Body of pancreas (tissue), 4 donors: ENCODE measurements at places on chromosomes 2 and 18.

DNA sequence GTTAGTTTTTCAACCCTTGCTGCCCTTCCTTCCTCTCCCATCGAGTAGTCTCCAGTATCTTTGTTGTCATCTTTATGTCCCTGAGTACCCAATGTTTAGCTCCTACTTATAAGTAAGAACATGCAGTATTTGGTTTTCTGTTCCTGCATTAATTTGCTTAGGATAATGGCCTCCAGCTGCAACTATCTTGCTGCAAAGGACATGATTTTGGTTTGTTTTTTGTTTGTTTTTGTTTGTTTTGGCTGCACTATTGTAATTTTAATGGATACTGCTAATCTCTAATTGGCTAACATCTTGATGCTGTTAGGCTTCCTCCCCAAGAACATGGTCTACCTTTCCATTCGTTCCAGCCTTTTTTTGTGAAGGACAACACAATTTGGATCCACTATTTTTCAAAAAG lies 31.2 kb upstream of the HNRNPLL start:
- no peak for DNase-seq

DNA sequence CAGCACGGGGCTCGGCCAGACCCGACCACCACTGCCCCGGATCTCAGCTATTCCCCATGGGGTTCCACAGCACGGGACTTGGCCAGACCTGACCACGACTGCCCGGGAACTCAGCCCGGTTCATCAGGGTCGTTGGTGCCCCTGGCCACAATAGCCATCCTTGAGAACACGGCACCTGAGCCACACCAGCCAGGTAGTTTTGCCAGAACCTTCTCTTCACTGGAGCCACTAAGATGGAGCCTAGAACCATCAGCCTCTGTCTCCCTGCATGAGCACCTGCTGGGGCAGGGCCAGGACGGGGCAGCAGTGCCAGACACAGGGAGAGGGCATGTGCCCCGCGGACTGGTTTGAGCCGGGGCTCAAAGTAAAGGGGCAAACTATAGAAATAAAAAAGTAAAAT lies 11.4 kb upstream of the KCNG2 start:
- DNase-seq = no peak

DNA sequence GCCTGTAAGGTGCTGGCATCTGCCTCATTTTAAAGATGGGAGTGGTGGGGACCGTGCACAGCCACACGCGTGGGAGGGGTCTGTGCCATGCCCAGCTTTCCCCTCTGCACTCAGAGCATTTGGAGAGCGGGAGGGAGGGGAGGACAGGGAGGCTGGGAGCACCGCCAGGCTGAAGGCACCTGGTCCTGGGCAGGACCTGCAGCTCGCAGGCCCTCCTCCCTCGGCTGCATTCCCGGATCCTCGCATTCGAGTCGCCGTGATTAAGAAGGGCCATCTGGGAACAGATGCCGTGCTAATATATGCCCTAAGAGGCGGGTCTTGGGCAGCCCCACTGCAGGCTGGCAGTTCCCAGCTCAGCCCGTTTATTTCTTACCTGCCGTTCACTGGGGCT lies 84.0 kb downstream of the PTGR3 start:
- DNase-seq = peak; percentile 32

DNA sequence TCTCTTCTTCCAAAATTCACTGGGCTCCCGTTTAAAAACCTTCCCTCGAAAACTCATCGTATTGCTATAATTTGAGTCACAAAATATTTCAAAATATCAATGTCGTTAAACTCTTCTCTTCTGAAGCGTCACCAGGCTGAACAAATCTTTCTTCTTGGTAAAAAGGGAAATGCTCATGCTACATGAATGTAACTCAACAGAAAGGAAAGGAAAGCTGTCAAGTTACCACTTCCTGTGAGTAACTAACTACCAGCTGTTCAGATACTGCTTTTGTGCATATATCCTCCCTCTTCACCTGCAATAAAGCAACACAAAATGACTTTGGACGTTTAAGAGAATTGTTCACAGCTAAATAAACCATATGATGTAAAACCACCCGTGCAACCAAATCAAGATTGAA lies 95.4 kb downstream of the DOCK10 start:
- no peak for DNase-seq

DNA sequence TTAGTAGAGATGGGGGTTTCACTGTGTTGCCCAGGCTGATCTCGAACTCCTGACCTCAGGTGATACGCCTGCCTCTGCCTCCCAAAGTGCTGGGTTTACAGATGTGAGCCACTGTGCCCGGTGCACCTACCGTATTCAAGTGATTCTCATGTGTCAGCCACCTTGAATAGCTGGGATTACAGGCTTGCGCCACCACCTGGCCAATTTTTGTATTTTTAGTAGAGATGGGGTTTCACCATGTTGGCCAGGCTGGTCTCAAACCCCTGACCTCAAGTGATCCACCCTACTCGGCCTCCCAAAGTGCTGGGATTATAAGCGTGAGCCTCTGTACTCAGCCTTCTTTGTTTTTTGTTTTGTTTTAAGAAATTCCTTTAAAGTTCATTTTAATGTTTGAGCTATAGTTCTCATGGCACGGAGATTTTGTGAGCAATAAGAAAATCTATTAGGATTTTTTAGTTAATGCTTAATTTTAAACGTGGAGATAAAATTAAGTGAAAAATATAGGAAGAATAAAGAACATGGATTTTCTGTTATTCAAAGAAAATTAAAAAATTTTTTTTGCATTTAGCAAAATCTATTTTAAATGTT lies 242.6 kb downstream of the PHLPP1 start:
- peak; percentile 51 for DNase-seq

GRCh38 chr2:113700186-113700841 lies 56.1 kb downstream of the SLC35F5 start:
- DNase-seq = peak; percentile 28

- DNase-seq = no peak
These were observed 113.1 kb downstream of the GCA start for GRCh38 chr2:162457046-162457445.

DNA sequence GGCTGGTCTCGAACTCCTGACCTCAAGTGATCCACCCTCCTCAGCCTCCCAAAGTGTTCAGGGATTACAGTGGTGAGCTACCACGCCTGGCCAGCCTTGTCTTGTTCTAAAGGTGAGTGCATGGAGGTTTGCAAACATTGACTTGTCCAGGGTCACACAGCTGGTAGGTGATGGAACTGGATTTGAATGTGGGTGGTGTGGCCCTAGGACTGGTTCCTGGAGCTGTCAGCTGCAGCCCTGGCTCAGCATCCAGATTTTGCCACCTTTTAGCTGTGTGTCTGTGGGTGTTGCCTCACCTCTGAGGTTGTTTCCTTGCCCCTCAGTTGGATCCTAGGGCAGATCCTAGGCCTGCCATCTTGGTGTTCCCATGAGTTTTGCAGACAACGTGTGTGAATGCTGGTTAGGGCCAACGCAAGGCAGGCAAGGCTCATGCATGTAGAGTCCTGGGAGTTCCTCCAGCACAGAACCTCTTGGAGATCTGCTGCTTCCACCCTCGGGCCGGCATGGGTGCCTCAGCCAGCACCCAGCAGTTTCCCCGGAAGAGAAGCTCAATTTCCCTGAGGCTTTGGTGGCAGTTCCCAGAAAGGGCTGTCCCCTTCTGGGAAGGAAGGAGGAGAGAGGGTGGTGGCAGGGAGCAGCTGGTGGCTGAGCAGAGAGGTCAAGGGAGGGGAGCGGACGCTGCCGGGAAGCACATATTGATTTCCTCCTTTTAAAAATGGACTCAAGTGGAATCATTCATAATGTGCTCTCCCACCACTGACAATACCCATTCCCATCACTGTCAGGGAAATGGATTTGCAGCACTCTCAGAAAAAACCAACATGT lies 127.6 kb upstream of the HS6ST1 start:
- peak; percentile 6 for DNase-seq

- DNase-seq = no peak
These were observed 104.8 kb downstream of the SP100 start for GRCh38 chr2:230520875-230521155.

- no peak for DNase-seq
These were observed 48.5 kb downstream of the HS6ST1 start for GRCh38 chr2:128269990-128270671.

DNA sequence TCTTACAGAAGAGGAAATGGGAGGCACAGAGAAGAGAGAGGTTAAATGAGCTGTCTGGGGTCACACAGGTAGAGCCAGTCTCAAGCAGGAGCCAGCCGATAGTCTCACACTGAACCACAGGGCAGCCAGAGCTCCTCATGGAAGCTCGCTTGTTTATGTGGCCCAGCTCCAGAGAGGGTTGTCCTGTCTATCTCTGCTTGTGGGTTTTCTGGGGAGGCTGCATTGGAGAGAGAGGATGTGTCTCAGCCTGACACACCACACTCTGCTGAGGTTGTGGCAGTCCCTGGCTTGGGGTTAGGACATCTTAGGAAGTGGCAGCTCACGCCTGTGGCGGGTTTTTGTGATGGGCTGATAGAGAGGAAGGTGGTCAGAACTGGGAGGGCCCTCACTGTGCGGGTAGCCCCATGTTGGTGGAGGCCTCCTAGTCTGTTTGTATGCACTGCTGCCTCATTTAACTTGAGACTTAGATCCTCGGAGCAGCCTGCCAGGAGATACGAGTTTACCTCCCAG lies 52.3 kb downstream of the TCF7L1 start:
- no peak for DNase-seq

- DNase-seq = no peak
These were observed 46.9 kb upstream of the CYP20A1 start for GRCh38 chr2:203191961-203192360.

DNA sequence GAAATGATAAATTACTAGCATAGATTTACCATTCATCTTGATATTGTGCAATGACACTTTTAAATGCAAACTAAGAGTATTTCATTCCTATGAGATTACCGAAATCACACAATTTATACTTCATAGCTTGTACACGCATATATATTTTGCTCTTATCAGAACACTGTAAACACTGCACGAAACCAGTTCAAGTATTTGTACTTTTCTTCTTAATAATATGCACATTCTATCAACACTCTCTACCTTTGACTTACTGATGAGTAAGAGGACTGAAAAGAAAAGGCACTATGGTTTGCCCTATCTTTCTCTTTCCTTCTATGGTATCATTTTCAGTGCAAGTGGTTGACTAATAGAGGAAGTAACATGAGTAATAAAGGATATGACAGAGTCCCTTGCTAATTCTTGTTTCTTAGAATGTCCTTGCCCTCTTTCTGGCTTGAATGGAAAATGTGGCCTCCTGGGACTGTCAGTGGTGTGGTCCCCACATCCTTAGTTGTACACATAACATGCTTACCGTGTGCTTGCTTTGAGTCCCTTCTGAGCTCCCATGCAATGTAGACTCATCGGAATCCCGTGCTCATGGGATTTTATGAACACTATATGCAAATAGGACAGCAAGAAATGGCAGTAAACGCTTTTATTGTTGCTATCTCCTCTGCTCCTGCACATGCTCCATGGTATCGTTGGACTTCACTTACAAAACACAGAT lies 363.5 kb upstream of the TNP1 start:
- no peak for DNase-seq

DNA sequence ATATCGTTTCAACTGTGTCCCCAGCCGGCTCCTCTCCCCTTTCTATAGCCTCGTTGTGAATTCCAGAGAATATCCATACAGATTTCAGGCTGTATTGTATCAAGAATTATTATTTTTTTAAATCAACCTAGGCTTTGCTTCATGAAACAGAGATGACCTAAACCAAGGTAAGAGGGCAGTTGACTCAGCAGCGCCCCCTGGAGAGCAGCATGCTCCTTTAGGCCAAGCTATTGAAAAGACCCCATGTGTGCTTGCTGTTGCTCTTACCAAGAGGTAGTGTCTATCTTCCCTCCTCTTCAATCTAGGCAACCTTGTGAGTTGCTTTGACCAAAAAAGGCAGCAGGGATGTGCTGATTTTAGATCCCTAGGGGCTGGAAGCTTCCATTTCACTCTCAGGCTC lies 426.7 kb upstream of the SMIM21 start:
- DNase-seq = no peak

DNA sequence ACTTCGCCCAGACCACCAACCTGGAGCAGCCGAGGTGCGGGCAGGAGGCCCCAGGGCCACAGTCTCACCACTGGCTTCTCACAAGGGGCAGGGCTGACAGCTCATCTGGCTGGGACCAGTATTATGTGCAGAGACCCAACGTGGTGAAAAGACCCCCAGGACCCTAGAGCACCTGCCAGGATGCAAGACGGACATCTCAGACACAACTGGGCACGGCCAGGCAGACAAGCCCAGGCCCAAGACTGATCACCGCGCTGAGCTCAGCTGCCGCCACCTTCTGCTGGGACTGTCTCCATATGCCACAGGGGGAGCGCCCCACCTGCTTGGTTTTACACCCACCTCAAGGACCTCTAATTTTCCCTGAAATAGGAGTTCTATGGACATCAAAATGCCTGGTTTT lies 23.2 kb downstream of the HDAC4 start:
- DNase-seq = no peak

- no peak for DNase-seq
These were observed 340.1 kb downstream of the CLIP4 start for GRCh38 chr2:29455200-29455860.

DNA sequence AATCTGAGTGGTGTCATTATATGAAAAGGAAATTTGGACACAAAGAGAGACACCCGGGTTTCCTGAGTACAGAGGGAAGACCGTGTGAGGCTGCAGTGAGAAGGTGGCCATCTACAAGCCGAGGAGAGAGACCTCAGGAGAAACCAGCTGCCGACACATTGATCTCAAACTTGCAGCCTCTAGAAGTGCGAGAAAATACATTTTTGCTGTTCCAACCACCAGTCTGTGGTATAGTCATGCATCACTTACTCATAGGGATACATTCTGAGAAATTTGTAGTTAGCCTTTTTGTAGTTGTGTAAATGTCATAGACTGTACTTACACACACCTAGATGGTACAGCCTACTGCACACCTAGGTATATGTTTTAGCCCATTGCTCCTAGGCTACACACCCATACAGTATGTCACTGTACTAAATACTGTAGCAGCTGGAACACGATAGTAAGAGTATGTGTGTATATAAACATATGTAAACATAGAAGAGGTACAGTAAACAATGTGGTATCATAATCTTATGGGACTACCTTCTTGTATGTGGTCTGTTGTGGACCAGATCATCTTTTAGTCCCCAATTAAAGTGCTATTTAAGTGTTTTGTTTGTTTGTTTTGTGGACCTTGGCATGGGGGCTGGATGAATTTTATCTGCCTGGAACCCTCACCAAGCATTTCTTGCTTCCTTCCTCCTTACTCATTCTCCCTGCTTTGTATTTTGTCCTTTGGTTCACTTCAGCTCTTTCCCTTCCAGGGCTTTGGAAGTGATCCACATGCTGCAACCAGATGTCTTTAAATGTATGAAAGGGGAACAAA lies 38.3 kb upstream of the SESTD1 start:
- no peak for DNase-seq

DNA sequence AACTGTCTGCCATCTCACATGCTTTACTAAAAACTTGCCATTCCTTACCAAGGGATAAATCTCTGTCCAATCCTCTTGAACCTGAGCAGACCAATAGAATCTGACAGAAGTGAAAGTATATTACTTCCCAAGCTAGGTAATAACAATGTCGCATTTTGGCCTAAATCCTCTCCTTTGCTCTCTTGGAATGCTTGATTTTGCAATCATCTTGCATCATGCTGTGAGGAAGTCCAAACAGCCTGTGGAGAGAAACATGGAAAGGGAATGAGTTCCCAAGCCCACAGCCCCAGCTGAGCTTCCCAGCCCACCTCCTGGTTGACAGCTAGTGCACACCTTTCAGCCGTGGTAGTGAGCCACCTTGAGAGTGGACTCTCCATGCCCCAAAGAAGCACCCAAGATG lies 540.6 kb downstream of the STK39 start:
- no peak for DNase-seq
